Endothelial cell of umbilical vein (primary cell): ENCODE measurements at places on chromosomes 5 and 9. TPM values are rescaled to one million over a fixed set of nuclear protein-coding genes. Genes with fewer than 3 reads are reported as not detected.

GKAP1 gene
- 2.5 and 2.6 TPM in 2 replicates for total RNA-seq

ALDH7A1 gene
- total RNA-seq, result 75.7 and 103 TPM in 2 replicates

STC2 gene
- total RNA-seq, result 26.2 and 26.9 TPM in 2 replicates

ACOT12 gene
- total RNA-seq, result not detected in 2 replicates

ST8SIA4 gene
- total RNA-seq, result 25.0 and 28.3 TPM in 2 replicates

CRB2 gene
- total RNA-seq, result not detected in 2 replicates

MZB1 gene
- not detected in 2 replicates for total RNA-seq

PCDHGA8 gene
- 0.53 and 0.95 TPM in 2 replicates for total RNA-seq
